ENCODE measurements at places on chromosomes 12 and 14.

GRCh38 chr12:64452559-64453329 is 824 bp downstream of the TBK1 start:
- DNase-seq, result no peak

DNA sequence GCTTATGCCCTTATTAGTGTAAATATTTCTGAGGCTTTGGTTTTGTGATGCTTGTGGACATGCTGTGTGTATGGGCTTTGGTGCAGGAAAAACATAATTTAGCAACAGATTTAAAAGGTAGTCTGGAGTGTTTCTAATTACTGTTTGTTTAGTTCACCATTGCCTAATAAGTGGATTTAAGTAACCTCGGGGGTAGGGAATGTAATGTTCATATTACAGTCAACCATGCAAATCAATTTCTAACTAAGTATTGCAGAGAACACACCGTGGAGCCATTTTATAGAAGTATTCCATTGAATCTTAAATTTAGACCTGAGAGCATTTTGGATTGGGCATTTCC is 53.5 kb downstream of the ANO6 start:
- no peak for DNase-seq

DNA sequence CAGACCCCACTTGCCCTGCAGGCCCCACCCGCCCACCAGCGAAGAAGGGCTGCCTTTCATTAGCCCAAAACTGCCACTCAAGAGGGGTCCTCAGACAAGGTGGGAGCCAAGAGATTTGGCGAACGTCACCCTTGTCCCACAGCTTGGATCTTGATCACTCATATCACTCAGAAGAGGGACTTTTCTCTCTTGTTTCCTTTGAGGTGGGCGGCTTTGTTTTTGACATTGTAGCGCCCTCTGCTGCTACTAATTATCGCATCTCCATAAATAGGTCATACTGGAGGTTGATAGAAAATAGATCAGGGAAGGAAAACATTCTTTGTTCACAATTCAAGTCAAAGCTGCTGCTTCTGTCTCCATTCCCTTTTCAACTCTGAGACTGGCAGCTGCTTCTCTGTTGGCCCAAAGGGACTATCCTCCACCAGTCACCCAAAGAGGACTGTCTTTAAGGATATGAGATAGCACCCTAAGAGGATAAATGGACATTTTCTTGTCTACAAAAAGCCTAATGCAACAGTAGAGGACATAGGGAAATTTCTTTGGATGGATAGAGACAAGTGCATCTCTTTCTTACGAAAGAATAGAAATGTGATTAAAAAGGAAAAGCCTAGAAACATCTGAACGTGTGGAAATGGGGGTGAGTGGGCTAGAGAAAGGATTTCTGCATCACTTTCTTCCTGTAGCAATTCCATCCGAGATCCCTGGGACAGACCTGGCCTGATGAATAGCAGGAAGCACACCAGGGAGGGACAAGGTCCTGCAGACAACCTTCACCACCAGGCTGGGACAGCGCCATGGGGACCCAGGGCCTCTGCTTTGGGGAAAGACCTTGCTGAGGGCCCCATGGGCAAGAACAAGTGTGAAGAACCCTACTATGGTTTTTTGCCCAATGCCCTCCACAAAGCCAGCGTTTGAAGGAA is 115.8 kb downstream of the DAD1 start:
- DNase-seq, result no peak

GRCh38 chr12:10584415-10584814 is 29.0 kb downstream of the MAGOHB start:
- DNase-seq, result no peak
